ENCODE measurements at places on chromosomes 5 and 9. TPM values are rescaled to one million over a fixed set of nuclear protein-coding genes. Genes with fewer than 3 reads are reported as not detected.

Gene CTNND2
- 2.9 TPM for total RNA-seq

Gene SLC22A5
- 1.6 TPM for total RNA-seq

Gene LCN15
- not detected for total RNA-seq

Gene PCDHGB1
- not detected for total RNA-seq

Gene CCL21
- not detected for total RNA-seq

Gene IL13
- total RNA-seq = not detected

- no peak for DNase-seq
Observed at GRCh38 chr9:68951879-68952659, 61.8 kb downstream of the PRKACG start.

- DNase-seq = no peak
Observed at GRCh38 chr9:34506623-34507022, 16.2 kb downstream of the ENHO start.

GRCh38 chr9:77614645-77615044 lies 33.5 kb downstream of the GNA14 start:
- no peak for DNase-seq

GRCh38 chr9:135209136-135209535 lies 121.7 kb downstream of the OLFM1 start:
- DNase-seq = no peak

DNA sequence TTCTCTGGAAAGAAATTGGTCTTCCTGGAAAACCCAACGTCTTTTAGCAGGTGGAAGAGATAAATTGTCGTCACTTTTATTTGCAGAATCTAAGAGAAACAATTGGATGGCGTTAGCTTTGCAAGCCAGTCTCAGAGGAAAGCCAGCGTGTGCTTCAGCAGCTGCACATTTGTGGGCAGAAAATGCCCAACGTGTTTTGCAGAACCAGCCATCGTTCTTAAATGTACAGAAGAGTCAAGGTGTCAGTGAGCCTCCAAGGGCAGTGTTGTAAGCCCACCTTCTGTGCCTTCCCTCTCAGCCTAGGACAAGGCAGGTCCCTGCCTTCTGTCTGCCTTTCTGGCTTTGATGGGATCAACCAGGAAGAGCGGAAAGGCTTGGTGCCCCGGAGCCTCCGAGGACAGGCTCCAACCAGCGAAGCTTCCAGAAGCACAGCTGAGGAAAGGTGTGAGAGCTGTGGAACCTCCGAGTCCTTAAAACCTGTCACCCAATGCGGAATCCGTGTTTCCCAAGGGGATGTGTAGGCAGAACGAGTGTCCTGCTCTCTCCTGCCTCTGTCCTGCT lies 116.0 kb upstream of the IRX2 start:
- DNase-seq = no peak

DNA sequence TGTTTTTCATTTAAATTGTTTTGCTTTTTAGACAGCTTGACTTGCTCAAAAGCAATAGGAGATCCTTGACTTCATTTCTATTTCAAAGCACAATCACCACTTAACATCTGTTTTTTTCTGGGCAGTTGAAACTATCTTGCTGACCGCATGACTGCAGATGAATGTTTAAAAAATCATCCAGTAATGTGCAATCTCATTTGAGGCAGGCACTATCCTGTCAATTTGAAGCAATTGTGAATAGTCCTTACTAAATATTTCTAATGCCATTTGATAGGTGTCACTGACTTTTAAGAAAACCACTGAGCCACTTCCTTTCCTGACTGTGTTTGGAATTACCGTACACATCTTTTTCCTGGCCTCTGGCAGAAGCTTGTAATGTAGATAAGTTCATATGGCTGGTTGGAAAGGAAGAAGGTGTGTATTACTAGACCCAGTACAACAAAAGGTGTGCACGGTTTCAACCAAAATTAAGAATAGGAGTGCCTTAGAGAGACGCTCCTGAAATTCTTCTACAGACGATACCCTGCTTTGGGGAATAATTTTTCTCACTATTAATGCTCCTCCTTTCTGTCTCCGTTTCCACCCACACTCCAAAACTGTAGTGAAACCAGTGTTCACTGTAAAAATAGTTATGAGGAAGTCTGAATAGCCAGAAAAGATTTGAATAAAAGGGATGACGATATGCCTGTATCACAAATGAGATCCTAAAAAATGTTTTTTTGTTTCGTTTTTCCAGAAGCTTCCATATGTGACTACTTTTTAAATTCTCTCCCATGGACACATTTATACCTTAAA lies 136.7 kb upstream of the MOCS2 start:
- DNase-seq = no peak

- DNase-seq = no peak
Observed at GRCh38 chr5:148839960-148840359, 13.5 kb downstream of the ADRB2 start.

- DNase-seq = no peak
Observed at GRCh38 chr9:9117866-9118265, 1318.3 kb upstream of the DMAC1 start.

DNA sequence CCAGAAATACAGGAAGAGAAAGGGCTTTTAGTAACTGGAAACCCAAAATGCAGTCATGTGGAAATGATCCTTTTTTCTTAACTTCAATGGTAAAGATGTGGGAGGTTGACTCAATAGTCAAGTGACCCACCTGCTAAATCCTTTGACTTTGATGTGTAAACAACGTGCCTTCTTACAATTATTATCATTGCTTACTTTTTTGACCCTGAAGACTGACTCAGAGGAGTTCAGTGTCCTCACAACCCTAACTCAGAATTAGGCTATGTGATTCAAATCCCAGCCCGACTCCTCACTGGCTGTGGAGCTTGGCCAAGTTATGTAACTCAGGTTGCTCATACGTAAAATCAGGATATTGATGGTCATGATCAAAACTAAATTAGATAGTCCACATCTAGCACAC lies 27.9 kb downstream of the ANXA1 start:
- DNase-seq = no peak

GRCh38 chr5:179266291-179267070 lies 78.8 kb downstream of the ADAMTS2 start:
- no peak for DNase-seq

- no peak for DNase-seq
Observed at GRCh38 chr9:69170231-69170630, 3.8 kb upstream of the TJP2 start.

Measured in H7 (cell line).